ENCODE measurements at places on chromosomes 3 and 15.

- DNase-seq, result peak; percentile 12
These were observed 47.4 kb downstream of the CMTM8 start for GRCh38 chr3:32285891-32286290.

DNA sequence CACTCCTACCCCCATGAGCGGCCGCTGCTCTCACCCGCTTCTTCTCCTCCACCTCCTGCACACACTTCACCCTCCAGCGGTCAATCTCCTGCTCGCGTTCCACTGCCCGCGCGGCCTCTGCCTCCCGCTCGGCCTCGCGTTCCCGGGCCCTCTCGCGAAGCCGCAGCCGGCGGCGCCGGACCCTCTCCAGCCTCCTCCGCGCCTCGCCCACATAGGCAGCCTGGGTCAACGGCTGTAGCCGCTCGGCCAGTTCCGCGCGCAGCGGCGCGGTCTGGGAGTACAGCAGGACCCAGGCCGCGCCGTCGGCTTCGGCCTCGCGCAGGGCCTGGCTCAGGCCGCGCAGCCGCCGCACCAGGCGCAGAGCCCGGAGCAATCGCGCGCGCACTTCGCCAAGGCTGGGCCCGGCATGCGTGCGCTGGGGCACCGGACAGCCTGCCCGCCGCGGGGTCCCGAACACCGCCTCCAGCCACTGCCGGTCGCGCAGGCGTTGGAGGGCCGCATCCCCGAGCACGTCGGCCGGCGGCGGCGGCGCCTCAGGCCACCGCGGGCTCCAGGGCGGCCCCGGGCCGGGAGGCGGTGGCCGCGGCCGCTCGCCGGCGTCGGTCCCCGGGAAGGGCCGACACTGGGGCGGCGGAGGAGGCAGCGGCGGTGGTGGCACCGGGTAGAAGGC lies 595 bp downstream of the PDCD7 start:
- no peak for DNase-seq

GRCh38 chr3:28595372-28595771 lies 246.7 kb upstream of the AZI2 start:
- DNase-seq, result no peak

- DNase-seq, result no peak
These were observed 61.4 kb downstream of the ATP10A start for GRCh38 chr15:25801586-25802284.

DNA sequence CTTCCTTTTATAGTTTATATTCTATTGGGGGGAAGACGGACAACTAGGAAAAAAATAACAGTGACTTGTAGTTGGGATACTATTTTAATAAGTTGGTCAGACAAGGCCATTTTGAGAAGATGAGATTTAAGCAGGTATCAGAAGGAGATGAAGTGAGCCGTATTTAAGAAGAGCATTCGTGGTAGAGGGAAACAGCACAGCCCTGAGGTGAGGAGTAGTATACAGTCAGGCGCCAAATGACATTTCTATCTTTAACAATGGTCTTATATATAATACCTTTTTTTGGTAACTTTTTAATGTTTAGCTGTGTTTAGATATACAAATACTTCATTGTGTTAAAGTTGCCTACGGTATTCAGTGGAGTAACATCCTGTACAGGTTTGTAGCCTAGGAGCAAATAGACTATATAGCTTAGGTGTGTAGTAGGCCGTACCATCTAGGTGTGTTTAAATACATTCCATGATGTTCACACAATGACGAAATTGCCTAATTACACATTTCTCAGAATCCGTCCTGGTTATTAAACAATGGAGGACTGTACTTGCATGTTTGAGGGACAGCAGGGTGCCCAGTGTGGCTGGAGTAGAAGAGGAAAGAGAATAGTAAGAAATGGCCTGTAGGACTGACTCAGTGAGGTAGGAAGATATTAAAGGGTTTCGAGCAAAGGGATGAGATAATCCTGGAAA lies 1.6 kb downstream of the NKTR start:
- DNase-seq, result no peak

GRCh38 chr3:154795582-154795981 lies 284.5 kb upstream of the MME start:
- DNase-seq, result no peak

DNA sequence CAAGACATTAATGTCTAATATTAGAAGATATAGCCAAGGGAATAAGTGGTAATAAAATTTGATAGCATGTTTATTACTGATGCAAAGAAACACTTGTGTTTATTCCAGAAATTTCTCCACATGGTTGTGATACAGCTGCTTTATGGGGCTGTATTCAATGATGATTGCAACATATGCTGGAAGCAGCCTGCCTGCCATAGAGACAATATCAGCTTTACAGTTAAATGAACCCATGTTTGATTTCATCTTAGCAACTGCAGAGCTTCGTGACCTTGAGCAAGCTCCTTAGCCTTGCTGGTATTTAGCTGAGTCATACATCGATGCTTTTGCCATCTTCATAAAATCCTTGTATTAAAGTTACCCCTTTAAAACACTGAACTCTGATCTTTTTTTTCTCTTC lies 168.1 kb upstream of the STAC start:
- no peak for DNase-seq

DNA sequence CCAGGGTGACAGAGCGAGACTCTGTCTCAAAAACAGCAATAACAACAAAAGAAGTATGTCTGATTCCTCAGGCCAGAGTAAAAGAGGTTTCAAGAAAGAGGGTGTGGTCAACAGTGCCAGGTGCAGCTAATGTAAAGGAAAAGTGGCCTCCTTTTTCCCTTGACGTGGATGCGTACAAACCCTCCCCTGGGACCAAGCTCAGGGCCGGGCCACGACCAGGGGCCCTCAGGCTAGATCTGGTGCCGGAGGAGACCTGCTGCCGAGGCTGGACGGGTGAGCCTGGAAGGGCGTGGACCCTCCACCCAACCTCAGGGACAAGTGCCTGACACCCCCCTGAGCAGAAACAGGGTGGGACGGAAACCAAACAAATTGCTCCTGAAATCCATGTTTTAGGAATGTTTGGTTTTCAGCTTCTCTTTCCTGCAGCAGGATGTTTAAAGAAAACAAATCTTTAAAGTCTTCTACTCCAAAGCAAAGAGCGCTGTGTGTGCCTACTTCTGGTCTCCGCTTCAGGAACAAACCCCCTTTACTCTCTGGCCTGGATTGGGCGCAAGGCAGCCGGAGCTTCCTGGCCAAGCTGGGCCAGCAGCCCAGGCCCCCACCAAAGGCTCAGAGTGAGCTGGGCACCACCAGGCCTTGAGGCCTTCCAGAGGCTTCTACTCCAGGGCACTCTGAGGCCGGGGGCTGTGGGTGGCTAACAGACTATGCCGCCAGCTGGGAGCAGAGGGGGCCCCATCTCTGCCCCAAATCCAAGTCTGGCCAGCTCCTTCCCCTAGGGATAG lies 21.4 kb downstream of the ZDHHC19 start:
- no peak for DNase-seq

DNA sequence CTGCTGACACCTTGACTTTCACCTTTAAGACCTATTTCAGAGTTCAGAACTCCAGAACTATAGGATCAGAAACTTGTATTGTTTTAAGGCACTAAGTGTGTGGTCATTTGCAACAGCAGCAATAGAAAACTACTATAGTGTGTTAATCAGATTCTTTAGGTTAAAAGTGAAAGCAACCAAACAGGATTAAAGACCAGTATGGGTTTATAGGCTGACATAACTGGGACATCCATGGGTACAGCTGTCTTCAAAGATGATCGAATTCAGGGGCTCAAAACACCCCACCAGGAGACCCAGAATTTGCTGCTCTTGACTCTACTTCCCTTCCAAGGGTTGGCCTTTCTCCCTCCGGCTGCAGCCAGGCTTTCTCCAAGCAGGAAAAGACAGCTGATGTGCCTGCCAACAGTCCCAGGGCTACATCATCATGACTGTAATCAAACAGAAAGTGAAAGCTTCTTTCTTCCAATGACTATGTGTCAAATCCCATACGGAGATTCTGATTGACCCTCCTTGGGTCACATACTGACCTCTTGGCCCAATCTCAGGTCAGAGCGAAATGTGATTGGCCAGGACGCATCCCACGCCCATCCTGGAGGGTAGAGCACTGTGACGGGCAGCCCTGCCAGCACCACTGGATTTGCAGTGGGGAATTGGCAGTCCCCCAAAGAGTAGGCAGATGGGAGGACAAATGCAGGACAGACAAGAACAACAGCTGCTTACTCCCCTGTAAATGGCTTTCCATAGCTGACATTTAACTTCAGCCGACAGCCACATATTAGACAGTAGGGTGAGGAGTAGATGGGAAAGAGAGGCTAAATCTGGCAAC lies 51.4 kb upstream of the RNF7 start:
- no peak for DNase-seq

- no peak for DNase-seq
These were observed 22.6 kb downstream of the SH3BP5 start for GRCh38 chr3:15309662-15310335.

DNA sequence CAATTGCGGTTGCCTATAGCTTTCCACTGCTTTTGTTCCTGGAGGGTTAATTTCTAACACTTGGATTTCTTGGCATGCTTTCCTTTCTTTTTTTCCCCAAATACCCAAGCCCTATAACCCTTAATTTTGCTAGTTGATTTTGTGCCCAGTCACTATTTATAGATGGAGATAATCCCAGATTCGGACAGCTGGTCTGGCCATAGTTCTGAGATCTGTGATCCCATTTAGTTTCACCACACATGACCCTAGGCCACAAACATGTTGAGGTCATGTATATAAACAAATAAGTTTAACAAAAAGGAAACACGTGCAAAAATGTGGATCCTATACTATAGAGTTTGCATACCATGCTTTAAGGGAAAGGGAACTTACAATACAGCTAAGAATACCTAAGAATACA lies 111.4 kb downstream of the ZMAT3 start:
- DNase-seq, result no peak

DNA sequence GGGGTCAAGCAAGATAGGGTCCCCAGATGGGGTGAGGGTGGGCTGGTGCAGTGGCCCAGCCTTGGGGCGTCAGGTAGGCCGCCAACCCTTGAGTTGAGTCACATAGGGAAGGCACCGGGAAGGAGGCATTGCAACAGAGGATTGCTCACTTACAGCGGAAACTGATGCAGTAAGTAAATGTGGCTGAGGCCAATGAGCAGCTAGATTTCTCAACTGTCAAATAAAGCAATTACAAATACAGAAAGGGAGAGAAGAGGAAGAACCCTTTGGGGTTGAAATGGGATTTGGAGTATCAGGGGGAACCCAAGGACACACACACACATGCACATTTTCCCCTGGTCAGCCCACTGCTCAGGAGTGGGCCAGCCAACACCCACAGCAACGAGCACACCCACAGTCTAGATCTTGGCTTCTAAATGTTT lies 44.0 kb downstream of the CHSY1 start:
- DNase-seq, result no peak

DNA sequence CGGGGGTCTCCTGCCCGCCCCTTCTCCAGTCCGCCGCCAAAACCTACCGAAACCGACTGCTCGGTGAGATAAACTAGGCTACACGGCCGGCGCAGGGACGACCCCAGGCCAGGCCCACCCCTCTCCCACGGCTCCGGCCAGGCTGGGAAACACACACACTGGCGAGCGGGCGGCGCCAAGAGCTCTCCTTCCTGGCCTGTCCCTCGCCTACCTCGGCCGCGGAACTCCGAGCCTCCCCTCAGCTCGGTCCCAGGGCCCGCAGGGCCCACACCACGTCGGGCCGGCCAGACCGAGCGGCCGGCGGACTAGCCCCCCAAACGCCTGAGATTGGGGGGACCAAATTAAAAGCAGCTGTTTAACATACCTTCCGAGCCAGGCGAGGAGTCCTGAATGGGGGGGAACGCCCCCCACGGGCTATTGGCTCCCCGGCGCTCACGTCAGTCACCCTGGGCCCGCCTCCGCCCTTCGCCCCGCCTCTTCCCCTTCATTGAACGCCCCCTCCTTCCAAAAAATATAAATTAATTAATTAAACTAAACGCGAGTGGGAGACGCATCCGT lies 4.0 kb upstream of the SIN3A start:
- peak; percentile 85 for DNase-seq

GRCh38 chr3:63046580-63046979 lies 171.4 kb upstream of the CADPS start:
- no peak for DNase-seq

DNA sequence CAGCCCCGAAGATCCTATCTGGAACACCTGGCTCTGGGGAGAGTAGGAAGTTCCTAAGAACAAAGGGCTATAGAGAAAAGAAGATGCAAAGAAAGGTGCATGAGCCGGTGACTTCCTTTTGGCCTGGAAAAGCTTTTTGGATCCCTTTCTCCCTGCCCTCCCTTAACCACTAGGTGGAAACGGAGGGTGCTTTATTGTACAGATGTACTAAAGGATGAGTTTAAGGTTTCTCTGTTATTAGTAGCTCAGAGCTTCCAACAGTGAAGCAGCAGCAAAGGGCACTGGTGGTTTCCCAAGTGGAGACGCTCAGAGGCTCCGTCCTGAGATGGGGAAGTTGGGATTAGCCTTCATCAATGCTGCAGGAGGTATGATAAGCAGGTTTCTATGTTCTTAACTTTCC lies 5.9 kb upstream of the ADGRG7 start:
- no peak for DNase-seq

DNA sequence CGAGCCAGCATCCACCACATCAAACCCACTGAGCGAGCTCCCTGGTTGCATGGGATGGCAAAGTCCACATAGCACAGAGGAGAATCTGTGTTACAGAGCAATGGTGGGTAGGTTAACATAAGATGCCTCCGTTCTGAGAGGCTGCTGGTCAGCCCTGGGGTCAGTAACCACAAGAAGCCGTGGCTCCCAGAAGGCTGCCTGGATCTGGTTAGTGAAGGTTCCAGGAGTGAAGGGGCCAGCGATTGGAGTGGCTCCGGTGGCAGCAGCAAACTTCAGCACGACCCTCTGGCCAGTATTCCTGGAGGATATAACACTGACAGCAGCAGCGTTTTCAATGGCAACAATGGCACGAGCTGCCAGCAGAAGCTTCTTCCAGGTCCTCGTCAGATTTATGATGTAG lies 18.4 kb upstream of the PIGZ start:
- no peak for DNase-seq

DNA sequence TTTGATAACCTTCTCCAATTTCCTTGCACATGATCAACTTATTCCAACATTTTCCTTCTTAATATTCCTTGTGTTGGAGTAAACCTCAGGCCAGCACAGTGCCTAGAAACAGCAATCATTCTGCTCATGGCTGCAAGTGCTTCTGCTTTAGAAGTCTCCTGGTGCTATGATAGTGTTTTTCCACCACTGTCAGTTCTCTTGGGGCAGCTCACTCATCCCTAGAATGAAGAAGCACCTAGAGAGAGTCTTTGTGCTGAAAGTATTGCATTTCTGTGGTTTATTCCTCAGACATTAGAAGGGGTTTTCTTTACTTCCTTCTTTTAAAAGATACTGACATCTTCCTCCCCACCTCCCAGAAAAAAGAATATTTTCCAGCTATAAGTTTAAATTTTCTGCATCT lies 183.5 kb downstream of the RYR3 start:
- DNase-seq, result no peak
